ENCODE measurements at places on chromosomes 11 and 22. TPM values are rescaled to one million over a fixed set of nuclear protein-coding genes. Genes with fewer than 3 reads are reported as not detected.

The KIF18A gene
- total RNA-seq: 15.3 TPM

The PATE2 gene
- not detected for total RNA-seq

The CELSR1 gene
- total RNA-seq: 27.8 TPM

The GVQW3 gene
- 0.43 TPM for total RNA-seq

The TEX54 gene
- total RNA-seq: not detected

The MUC5AC gene
- total RNA-seq: 3.6 TPM

The THY1 gene
- 14.5 TPM for total RNA-seq

The PICK1 gene
- 12.0 TPM for total RNA-seq

The IRAG1 gene
- 0.01 TPM for total RNA-seq

The NRGN gene
- 10.5 TPM for total RNA-seq

The KDM4D gene
- 0.45 TPM for total RNA-seq

The C1QTNF5 gene
- not detected for total RNA-seq

The ISX gene
- total RNA-seq: not detected

The DMC1 gene
- total RNA-seq: 6.1 TPM

The CABP4 gene
- total RNA-seq: not detected

The ARFIP2 gene
- 56.9 TPM for total RNA-seq

The RASD2 gene
- total RNA-seq: 1.1 TPM

The APOBEC3C gene
- 28.4 TPM for total RNA-seq

The OR56A1 gene
- total RNA-seq: not detected

The ZNF215 gene
- total RNA-seq: 1.1 TPM

The ANO9 gene
- 1.2 TPM for total RNA-seq

The KRTAP5-9 gene
- not detected for total RNA-seq

The CLP1 gene
- total RNA-seq: 26.9 TPM

The F2 gene
- total RNA-seq: 2.0 TPM

The OR51B5 gene
- total RNA-seq: not detected

The MRGPRX4 gene
- not detected for total RNA-seq

The ZNRF3 gene
- total RNA-seq: 5.4 TPM

The ALDH3B2 gene
- not detected for total RNA-seq

Data from A549 treated with RU486 at 1 μM for 4 hours (cell line).